ENCODE measurements at places on chromosomes 4 and X.

DNA sequence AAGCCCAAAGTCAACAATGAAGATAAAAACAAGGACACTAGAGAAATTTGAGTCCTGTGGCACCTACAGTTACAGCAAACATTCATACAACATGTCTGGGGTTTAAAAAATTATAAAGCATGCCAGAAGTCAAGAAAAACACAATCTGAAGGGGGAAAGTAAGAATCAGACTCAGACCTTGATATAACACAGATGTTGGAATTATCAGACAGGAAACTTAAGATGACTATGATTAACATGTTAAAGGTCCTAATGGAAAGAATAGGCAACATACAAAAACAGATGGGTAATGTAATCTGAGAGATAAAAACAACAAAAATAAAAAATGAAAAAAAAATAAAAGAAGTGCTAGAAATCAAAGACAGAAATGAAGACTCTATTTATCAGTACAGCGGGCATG is 446.5 kb downstream of the SPRY1 start:
- no peak for DNase-seq

GRCh38 chrX:53223068-53223693 is 1.8 kb downstream of the KDM5C start:
- DNase-seq = no peak

DNA sequence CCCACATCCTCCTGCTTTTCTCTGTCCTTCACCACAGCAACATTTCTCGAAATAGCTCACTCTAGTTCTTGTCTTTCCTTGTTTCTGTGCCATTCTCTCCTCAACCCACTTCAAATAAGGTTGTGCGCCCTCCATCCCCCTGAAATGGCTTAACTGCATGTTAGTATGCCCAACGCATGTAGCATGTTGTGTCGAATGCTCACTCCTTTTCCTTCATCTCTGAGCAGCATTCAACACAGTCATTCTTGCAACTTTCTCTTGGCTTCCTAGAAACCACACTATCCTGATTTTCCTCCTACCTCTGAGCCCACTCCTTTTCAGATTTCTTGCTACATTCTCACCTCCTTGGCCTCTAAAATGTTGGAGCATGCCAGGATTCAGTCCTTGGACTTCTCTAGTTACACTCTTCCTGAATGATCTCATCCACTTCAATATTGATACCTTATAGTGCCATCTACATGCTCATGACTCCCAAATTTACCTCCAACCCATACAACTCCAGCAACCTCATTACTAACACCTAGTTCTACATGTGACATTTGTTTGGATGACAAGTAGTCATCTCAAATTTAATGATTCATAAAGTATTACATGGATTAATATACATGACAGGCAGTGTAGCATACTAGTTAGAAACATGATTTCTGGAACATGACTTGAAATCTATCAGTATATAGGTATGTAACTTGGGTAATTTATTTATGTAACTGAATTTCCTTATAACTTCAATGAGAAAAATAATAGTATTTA is 22.3 kb downstream of the RBMX start:
- no peak for DNase-seq

DNA sequence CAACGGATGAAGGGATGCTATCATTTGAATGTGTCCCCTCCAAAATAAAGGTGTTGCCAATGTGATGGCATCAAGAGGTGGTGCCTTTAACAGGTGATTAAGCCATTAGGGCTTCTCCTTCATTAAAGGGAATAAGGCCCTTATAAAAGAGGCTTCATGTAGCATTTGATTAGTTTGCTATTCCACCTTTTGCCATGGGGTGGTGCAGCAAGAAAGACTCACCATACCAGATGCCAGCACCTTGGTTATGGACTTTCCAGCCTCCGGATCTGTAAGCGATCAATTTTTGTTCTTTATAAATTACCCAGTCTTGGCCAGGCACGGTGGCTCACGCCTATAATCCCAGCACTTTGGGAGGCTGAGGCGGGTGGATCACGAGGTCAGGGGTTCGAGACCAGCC is 7.9 kb upstream of the SLC25A43 start:
- peak; percentile 46 for DNase-seq

- no peak for DNase-seq
Observed at GRCh38 chr4:182745237-182745636, 171.9 kb downstream of the DCTD start.

DNA sequence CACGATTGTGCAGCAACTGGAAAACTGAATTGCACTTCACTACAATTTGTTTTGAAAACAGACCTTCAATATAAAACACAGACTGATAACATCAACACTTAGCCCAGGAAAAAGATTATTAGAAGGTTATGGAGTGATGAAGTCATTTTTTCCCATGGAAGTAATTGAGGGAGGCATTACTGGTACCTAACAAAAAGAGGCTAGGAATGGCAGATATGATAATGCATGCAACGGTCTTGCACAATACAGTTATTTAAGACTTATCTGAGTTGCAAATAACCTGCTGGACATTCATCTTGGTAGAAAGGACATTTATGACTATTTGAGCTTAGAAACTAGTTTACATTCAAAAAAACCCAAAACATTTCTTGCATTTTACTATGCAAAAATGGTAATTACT is 1031.9 kb downstream of the FAT4 start:
- DNase-seq = no peak

DNA sequence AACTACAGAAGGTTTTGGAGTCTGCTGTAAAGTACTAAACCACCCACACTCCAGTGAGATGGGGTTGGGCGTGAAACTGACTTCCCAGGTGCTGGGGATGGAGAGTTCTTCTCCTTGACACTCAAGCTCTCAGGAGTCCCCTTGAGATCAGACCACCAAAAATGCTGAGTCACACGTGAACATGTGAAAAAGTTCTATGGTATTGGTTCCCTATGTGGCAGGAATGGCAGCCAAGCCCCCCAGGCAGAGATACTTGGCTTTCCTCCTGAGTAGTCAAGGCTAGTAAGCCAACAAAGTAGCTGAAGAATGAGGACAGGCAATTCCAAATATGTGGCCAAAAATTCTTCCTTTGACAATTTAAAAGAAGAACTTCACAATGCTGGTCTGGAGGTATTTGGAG is 222.0 kb upstream of the ADAMTS3 start:
- no peak for DNase-seq

DNA sequence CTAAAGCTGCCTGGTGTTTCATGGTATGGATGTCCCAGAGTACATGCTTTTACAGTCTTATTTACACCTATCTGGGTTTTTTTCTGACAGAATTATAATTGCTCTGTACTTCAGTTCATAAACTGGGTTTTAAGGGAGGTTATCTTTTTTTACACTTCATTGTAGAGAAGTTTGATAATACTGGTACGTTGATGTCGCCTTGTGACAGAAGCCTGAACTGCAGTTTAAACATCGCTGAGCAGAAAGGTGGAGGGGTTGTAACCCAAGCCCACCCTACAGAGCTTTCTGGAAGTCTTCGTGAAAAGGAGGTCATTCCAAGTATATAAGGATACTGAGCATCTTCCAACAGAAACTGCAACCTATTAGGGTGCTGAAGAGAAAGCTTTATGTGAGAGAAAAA is 46.4 kb downstream of the BEX1 start:
- DNase-seq = peak; percentile 9

GRCh38 chr4:173121076-173121561 is 47.5 kb upstream of the GALNT7 start:
- peak; percentile 60 for DNase-seq

DNA sequence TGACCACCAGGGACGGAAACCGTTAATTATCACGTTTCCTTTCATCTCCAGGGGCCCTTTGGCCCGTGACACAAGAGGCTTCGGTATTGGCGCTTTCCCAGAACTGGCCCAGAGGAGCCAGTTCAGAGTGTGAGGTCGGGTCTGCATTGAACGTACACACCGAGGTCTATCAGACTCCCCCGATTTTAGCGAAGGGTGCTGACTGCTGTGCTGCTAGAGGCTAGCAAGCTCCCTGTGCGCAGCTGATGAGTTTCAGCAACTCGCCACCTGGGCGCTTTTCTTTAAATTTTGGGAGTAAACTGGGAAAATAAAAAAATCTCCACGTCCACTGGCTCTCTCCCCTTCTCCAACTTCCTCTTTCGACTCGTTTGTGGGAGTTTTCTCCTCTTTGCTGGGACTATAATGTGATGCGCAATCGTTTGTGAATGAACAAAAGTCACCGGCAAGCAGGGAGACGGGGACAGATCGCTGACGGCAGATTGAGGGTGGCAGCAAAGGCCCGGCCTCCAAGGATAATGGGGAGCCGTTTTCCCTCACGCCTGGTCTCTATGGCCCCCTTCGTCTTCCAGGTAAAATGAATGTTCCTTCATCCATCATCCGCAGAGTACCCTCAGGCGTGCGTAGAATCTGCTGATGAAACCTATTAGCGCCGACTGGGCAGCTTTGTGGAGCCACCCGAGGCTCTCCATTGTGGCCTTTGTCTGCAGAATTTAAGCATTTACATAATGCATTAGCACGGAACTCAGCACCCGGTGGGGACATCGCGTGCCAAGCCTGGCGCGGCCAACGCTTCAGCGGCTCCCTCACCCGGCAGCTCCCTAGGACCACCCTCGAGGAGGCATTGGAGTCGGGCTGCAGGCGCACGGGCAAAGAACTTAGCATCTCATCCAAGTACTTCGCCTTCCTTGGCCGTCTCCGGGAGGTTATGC is 1.6 kb upstream of the LRAT start:
- DNase-seq = no peak

DNA sequence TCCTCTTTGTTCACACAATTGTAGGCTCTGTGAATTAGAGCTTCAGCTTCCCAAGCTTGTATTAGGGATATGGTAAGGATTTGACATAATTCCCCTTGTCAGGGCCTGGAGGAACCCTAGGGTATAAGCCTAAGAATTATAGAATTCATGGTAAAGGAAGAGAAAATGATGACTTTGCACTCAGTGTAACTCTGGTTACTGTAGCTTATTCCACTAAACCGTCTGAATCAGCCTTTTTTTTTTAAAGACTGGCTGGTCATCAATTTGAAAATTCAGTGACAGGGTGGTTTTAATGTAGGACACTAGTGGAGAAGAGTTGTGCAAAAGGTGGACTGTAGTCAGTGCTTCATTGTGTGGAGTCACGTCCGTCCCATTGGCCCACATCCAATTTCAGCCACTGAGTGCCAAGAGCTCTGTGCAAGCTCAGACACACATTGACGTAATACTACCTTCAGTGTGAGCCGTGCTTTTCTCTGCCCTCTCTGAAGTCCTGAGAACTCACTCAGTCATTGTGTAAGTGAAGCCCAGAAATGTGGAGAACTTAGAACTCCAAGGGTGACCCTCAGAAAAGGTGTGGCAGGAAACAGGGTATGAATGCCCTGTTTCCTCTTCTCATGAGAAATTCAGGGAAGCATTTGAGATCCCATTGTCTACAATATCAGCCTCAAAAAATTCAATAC is 449.8 kb downstream of the C4orf33 start:
- peak; percentile 63 for DNase-seq

- no peak for DNase-seq
Observed at GRCh38 chr4:84126061-84126787, 372.9 kb downstream of the NKX6-1 start.

DNA sequence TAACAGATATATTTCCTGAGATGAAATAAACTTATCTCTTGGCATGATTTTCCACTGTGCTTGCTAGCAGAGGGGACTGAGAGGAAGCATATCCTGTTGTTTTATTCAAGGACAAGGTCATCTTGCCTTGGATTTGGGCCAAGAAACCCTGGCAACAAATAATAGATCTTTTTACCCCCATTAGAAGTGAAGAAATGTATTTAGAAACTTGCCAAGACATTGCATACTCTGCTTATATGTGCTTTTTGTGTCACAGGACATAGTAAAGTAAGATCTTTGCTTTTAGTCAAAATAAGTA is 170.2 kb downstream of the RAPGEF2 start:
- no peak for DNase-seq

GRCh38 chr4:162274354-162274753 is 110.6 kb upstream of the FSTL5 start:
- DNase-seq = peak; percentile 9

- no peak for DNase-seq
Observed at GRCh38 chr4:176479767-176480166, 160.0 kb downstream of the SPCS3 start.

- no peak for DNase-seq
Observed at GRCh38 chr4:23993373-23993772, 103.5 kb upstream of the PPARGC1A start.

- DNase-seq = peak; percentile 42
Observed at GRCh38 chr4:73836373-73837279, at the start of gene CXCL6. CXCL6 (plus strand) TSS chr4:73836678; CDS start chr4:73836751, 73 bp downstream.

GRCh38 chr4:77538144-77538543 is 67.5 kb upstream of the CXCL13 start:
- DNase-seq = no peak

GRCh38 chr4:38957893-38958292 is 74.3 kb downstream of the TMEM156 start:
- DNase-seq = no peak

DNA sequence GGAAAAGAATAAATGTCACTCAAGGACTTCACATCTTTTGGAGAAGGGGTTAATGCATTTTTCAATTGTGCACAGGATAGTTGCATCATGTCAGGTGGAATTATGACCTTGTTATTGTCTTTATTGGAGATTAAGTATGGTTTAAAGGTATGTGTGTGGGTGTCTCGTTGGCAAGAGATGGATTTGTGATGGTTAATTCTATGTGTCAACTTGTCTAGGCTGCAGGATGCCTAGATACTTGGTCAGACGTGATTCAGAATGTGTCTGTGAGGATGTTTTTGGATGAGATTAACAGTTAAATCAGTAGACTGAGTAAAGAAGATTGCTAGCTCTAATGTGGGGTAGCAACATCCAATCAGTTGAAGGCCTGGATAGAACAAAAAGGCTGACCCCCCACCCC is 42.2 kb upstream of the HSD17B10 start:
- DNase-seq = no peak

- no peak for DNase-seq
Observed at GRCh38 chr4:155085843-155086530, 122.4 kb upstream of the NPY2R start.

DNA sequence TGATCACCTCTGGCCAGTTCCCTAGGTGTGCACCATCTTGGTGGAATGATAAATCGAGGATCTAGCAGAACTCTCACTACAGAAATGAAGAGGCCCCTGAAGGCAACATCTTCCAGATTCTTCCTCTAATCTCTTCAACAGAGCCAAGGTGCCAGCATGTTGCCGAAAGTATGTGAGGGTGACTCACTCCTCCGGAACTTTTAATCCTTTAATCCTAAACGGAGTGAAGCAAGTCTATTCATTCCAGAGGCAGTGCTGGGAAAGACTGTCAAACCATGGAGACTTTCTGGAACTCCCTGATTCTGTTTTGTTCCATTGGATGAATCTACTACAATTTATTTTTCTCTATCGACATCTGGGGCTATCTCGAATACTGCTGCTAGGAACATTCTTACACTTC is 68.7 kb downstream of the SUPT20HL2 start:
- no peak for DNase-seq

DNA sequence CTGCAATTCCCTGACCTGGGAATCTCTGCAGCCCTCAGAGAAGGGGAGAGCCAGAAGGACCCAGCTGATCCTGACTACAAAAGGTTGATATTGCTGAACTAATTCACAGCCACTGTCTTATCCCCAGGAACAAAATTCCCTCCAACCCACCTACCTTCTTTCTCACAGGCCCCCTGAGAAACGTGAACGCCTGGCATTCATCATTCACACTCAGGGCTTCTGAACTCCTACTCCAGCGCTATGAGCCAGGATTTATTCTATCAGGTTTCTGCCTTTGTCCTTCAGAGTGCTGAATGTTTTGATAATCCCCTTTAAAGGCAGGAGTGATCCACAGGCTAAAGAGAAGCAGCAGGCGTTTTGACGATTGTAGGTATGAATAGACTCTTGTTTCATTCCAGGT is 76.5 kb downstream of the KCNIP4 start:
- DNase-seq = no peak
